ENCODE measurements at places on chromosomes 5 and 9.

DNA sequence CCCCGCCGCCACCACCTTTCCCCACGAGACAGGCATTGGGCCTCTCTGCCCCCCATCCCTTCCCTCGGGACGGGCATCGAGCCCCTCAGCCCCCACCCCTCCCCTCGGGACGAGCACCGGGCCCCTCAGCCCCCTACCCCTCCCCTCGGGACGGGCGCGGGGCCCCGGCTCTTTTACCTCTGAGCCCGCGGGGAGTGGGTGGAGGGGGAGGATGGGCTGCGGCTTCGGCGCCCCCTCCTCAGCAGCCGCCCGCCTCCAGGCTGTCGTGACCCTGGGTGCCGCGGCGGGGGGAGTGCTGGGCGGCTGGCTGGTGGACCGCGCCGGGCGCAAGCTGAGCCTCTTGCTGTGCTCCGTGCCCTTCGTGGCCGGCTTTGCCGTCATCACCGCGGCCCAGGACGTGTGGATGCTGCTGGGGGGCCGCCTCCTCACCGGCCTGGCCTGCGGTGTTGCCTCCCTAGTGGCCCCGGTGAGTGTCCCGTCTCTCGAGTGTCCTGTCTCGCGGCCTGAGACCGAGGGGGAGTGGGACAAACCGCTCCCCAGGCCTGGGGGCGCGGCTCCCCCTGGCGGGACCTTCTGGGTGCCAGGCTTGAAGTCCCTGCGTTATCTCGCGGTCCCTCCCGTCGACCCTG lies 791 bp downstream of the SLC2A8 start:
- DNase-seq = peak; percentile 44

GRCh38 chr5:76219636-76220035 lies 136.5 kb downstream of the SV2C start:
- DNase-seq = no peak

GRCh38 chr5:112709416-112709815 lies 28.3 kb upstream of the APC start:
- no peak for DNase-seq

GRCh38 chr5:158195416-158196210 lies 336.7 kb upstream of the CLINT1 start:
- no peak for DNase-seq

GRCh38 chr9:122226758-122227574 lies 1.8 kb downstream of the LHX6 start:
- DNase-seq = no peak

DNA sequence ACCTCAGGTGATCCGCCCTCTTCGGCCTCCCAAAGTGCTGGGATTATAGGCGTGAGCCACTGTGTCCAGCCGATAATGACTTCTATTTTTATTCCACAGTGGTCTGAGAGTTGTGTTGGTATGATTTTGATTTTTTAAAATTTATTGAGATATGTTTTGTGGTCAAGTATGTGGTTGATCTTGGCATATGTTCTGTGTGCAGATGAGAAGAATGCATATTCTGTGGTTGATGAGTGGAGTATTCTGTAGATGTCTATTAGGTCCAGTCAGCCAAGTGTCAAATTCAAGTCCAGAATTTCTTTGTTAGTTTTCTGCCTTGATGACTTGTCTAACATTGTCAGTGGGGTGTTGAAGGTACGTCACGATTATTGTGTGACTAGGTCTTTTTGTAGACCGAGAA lies 338.2 kb upstream of the TARS1 start:
- no peak for DNase-seq

DNA sequence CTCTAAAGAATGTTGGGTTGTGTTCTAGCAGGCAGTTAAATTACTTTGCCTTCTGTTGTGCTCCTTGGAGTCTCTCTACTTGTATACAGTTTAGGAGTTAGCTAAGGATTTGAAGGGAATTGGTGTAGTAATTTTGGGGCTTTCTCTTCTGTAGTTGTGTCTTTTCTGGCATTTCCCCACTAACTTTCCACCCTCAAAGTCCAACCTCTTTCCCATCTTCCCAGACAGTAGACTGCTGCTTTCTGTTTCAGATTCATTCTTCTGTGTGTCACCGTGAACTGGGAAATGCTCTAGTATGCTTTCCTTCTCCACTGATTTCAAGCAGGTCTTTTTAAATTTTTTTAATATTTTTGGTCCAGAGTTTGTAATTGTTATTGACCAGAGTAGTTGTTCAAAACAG lies 4.5 kb upstream of the ANGPTL2 start:
- no peak for DNase-seq

- DNase-seq = no peak
Observed at GRCh38 chr5:9009931-9010651, 535.8 kb downstream of the SEMA5A start.

DNA sequence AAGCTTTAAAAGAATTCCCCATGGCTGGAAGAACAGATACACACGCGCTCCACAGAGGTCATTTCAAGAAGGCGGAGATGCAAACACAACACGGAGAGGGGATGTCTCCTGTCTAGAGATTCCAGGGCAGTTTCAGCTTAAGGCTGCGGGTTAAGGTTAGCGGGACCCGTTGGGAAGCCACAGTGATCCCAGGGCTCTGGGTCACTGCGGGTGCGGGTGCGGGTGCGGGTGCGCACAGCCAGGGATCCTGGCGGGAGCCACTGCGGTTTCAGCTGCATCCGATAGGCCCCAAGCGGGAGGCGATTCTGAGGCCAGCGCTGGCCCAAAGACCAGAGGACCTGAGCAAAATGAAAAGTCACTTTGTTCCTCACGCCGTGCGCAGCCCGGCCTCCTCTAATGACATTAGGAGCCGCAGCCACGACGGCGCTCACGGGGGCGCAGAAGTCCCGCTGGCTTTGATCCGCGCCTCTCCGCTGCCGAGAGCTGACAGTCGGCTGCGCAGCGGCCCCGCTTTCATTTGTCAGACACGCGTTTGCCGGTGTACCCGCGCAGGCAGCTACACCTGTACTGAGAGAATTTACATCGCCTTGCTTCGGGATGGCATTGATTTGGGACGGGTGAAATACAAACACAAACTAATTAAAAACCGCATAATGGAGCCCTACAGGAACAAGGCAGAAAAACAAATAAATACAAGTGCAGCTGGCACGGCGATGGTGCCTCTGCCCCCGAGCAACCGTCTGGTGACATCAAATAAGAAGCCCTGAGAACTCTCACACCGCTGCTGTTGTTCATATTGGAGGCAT lies 5.3 kb upstream of the IRX1 start:
- DNase-seq = no peak

GRCh38 chr9:22055090-22055489 lies 46.0 kb upstream of the CDKN2B start:
- DNase-seq = no peak

DNA sequence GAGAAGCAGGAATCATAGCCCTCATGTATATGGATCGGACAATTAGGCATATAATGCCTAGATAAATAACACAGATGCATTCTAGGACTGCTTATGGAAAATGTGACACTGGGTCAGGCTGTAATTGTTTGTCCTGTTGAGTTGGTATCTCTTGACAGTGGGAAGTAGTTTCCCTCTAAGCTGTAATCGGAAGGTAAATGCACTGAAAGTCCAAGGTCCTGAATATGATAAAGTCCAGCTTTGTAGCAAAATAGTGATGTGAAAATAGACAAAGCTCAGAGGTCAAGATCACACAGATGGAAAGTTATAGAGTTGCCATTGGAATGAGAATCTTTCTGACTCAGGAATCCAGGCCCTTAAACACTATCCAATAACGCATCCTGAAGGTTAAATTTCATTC lies 214.2 kb downstream of the GABRB2 start:
- no peak for DNase-seq

GRCh38 chr9:122498883-122499288 lies 11.7 kb upstream of the OR1J2 start:
- peak; percentile 71 for DNase-seq

- peak; percentile 35 for DNase-seq
Observed at GRCh38 chr9:87109851-87110250, 162.5 kb upstream of the GAS1 start.

- DNase-seq = no peak
Observed at GRCh38 chr5:63127054-63127453, 548.4 kb downstream of the LRRC70 start.

- DNase-seq = no peak
Observed at GRCh38 chr5:134226441-134227192, 744 bp upstream of the PPP2CA start.

DNA sequence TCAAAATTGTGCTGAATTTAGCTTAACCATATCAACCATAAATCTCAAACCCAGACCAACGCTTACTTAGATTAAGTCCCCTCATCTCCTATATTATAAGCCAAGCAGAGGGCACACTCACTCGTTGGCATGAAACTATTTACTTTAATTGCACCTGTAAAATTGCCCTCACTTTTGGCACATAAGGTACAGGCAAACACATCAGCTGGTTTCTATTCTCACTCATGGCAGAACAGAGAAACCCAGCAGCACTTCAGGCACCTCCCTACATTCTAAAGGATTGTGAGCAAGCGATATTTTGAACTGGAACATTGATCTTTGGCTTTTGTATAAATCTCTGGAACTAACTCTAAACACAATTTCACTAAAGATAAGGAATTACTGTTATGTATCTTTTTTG lies 845.6 kb upstream of the CDH6 start:
- no peak for DNase-seq

DNA sequence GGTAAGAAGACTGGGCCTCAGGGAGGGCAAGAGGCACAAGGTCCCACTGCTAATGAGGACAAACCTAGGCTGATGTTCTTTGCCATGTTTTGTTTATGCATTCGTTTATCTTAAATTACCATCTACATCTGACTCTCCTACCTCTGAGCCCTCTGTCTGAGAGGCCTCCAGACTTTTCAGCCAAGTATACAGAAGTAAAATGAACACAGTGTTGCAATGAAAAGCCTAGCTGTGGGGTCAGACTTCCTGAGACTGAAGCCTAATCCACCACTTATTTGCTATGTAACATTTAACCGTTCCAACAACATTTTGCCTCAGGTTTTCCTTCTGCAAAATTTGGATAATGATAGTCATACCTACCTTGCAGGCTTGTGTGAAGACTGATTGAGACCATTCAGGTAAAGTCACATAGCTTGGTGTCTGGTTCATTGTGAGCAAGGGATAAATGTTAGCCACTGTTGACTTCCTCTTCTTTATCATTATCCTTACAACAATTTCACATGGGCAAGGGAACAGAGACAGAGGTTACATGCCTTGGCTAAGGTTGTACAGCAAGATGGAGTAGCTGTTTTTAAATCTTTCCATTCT lies 374.9 kb upstream of the CLINT1 start:
- no peak for DNase-seq

GRCh38 chr5:168447808-168448207 lies 38.5 kb upstream of the RARS1 start:
- no peak for DNase-seq

DNA sequence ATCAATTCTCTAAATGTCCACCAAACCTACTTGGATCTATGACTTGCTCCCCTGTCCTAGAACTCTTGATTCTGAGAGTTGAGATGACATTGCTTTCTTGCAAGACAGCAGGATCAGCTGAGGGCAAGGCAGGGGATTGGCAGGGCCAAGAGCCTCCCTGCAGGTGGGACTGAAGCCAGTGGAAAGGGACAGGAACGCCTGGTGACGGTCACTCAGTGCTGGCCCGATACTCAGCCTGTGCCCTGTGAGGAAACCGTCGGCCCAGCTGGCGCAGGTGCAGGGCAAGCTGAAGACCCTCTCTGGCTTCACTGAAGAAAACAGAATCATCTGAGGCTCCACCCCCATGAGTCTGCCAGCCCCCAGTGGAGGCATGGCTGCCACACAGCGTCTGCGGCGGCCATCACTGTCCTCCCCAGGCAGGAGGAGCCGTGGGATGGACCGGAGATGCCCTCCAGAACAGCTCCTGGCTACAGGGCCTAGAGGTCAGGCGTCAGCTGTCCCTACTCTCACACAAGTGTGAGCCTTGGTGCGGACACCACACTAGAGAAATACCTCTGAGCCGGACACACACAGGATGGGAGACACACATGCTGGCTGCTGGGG lies 14.7 kb downstream of the UBAC1 start:
- no peak for DNase-seq

DNA sequence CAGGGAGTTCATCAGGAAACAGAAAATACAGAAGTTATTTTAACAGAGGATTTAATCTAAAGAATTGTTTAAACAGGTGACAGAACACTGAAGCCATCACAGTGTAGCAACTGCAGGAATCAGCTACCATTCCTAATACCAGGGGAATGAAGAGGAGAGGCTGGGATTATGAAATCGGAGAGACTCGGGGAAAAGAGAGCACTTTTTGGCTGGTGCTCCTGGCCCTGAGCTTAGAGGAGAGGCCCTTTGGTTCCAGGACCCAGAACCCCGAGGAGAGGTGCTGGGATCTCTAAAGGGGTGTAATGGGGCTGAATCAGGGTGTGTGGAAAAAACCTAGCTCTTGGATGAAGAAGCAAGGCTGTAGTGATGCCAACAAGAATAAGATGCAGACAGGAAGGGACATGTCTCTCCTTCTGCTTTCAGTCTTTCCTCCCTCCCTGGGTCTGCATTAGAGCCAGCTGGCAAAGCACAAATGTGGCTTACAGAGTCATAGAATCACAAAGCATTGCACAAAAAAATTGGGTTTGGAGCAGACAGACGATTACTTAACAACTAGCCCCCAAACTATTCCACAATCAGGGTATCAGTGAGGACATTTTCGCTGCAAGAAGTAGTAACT lies 11.6 kb upstream of the SFXN1 start:
- DNase-seq = peak; percentile 34

GRCh38 chr5:64869419-64869818 lies 100.7 kb downstream of the CWC27 start:
- peak; percentile 57 for DNase-seq

- no peak for DNase-seq
Observed at GRCh38 chr9:1414711-1415131, 364.6 kb downstream of the DMRT2 start.

Data from AG20443 (cell line).